ENCODE measurements at places on chromosomes 6 and 20.

DNA sequence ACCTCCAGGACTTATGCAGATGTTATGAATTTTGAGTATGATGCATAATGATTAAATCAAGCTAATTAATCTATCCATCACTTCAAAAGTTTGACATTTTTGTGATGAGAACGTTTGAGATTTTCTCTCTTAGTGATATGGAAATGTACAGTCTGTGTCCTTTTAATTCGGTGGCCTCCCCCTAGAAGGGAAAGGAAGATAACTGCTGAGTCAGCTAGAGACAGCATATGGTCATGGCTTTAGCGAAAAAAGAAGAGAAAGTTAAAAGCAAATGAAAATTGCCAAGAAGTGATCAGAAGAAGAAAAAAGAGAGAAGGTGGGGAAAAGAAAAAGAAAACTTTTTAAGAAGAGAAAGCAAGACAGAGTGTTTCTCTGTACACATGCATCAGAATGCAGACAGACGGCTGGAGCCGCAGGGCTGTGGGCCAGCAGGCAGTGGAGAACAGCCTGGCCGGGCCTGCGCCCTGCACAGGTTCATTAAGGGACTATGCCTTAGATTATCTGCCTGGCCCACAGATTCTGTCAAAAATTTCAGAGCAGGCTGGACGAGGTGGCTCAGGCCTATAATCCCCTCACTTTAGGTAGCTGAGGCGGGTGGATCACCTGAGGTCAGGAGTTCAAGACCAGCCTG, 7.7 kb downstream of the PRR18 start:
- DNase-seq: no peak

DNA sequence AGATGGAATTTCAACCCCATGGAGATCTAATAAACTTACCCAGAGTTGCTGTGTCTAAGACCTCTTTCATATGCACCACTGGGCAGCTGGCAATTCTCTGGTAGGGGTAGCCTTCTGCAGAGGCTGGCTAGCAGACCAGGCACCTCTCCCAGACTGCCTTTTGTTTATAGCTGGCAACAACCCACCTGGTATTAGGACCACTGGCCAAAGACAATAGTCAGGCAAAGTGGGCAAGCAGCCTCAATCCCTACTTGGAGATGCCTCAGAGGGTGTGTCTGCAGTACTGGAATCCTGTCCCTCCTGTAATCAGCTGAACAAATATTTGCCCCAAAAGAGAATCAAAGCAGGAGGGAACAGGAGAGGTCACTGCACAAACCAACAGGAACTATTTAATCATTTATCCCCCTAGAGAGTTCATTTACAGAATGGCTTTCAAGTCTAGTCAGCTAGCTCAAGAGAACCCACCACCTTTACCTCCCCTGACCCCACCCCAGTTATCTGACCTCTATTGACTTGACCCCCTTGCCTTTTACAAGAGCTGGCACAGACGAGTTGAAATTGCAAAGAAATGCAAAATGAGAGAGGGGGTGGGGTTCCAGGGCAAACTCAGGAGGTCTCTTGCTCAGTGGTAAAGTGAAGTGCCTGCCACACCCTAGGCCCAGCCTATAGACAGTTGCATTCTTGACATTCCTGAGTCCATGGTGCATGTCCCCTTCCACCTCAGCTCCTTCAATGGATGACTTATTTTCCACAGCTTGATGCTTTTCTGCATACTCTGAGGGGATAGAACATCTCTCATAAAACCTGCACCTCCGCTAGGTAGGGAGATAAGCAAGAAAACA, 2.8 kb downstream of the BCL2L1 start:
- no peak for DNase-seq

DNA sequence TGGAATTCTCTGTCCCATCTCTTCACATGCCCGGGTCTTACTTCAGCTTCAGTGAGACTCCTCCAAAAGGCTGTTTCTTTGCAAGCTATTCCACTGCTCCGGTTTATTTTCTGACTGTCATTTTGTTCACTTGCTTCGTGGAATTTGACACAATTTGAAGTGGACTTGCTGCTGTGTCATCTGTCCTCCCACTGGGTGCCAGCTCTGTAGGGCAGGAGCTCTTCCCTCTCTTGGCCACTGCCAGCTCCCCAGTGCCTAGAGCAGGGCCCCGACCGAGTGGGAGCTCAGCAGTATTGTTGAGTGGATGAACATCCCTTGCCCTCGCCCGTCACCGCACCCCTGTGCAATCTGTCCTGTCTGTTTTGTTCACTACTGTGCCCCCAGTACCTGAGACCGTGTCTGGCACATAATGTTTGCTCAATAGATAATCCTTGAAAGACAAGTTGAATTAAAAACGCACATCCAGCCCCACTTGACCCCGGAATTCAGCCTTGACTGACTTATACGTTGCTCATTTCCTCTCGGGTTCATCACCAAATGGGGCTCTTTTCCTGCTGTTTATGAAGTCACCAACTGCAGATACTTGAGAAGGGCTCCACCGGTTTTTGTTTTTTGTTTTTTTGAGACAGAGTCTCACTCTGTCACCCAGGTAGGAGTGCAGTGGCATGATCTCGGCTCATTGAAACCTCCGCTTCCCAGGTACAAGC, 170.3 kb upstream of the KCNG1 start:
- no peak for DNase-seq

GRCh38 chr20:52031206-52031562, 160.4 kb downstream of the ZFP64 start:
- no peak for DNase-seq

DNA sequence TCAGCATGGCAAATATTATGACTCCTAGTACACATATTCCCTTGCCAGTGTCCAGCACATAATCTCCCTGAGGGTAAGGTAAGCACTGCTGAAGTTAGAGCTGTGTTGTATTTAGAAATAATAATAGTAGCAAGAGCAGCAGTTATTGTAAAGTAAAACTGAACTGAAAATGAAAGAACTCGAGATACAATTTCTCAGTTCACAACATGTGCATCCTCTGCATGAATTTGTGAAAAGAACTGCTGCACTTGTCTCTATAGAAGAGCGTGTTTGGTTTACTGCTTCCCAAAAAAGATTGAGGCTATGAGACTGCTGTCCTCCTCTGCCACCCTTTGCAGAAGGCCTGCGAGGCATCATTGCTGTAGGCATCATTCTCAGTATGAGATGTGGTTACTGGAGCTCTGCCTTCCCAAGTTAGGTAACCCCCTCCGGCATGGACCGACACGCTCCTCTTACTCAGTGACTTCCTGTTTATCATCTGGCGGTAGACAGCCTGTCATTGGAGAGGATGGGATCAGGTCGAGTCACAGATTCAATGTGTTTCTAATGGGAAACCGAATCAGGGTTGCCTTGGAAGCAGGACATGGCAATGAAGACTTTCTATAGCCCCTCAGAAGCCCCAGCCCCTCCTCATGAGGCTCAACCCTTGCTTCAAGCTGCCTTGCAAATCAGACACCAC, 48.1 kb downstream of the SLC24A3 start:
- no peak for DNase-seq

- DNase-seq: no peak
Observed at GRCh38 chr20:49078310-49078709, 32.2 kb downstream of the CSE1L start.

All from femur (tissue), 1 donor.